ENCODE measurements at places on chromosomes 2 and 18.

DNA sequence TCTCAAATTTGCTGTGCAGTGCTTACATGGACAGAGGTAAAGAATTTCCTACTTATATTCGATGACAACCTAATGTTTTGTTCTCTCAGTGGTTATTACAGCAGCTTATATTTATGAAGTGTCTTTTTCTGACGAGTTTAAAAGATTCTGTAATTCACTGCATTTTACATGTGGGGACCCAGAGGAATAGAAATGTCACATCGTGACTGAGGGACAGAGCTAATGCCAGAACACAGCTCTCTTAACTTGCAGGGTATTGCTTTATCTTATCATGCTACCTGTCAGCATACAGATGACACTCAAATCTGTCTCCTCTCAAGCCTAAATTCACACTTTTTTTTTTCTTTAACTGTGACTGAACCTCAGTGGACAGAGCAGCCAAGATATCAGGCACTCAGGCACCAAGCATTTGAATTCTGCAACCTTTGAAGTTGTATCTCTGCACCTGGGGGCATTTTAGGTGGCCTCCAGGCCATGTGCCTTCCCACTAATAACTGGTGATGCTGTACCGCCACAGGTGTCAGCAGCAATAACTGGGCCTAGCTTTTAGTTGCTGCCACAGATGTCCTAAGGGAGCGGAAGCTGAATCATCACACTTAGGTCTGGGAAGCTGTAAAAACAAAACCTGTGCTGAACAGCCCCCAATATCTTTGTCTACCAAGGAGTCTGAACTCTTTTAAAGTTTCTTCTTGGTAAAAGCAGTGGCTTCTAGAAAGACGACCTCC lies 315.8 kb upstream of the NRP2 start:
- no peak for DNase-seq

- DNase-seq: no peak
These were observed 55.8 kb upstream of the FAM136A start for GRCh38 chr2:70357684-70358071.

- no peak for DNase-seq
These were observed 22.5 kb downstream of the PLEKHA3 start for GRCh38 chr2:178502751-178503150.

- DNase-seq: no peak
These were observed 190.4 kb downstream of the RIT2 start for GRCh38 chr18:42925036-42925435.

- DNase-seq: no peak
These were observed 50.6 kb upstream of the OSR1 start for GRCh38 chr2:19409046-19409445.

- DNase-seq: no peak
These were observed 2040.1 kb upstream of the LRRTM1 start for GRCh38 chr2:82344670-82345069.

DNA sequence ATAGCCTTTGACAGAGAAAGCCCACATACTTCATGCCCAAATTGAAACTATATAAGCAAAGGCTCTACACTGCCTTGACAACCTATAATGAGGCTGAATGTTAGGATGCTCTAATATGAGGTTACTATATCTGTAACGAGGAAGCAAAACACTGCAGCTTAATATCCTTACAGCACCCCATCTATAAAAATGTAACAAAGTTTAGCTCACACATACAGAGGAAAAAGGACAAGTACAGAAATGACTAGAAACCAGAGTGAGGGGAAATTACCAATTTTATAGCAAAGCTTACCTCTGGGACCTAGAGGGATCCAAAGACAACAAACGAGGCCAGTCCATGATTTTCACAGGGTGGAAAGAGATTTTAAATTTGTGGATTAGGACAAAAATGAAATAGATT lies 138.5 kb downstream of the COL4A4 start:
- no peak for DNase-seq

All from activated naive CD4-positive, alpha-beta T cell treated with anti-CD3 and anti-CD28 coated beads for 36 hours (primary cell).